ENCODE measurements at places on chromosomes 3 and 15. TPM values are rescaled to one million over a fixed set of nuclear protein-coding genes. Genes with fewer than 3 reads are reported as not detected.

Gene GOLIM4
- 54.3 TPM for polyA plus RNA-seq

Gene CHRFAM7A
- 0.99 TPM for polyA plus RNA-seq

Gene SOX2
- polyA plus RNA-seq, result 0.13 TPM

Gene GHSR
- polyA plus RNA-seq, result not detected

Gene SEMA6D
- 88.6 TPM for polyA plus RNA-seq

Data from muscle of arm (tissue), 14 donors.